AML-193 (cell line): ENCODE measurements at places on chromosomes 5 and 9.

GRCh38 chr9:84621811-84622210 is 47.7 kb upstream of the NTRK2 start:
- no peak for DNase-seq

GRCh38 chr5:78983601-78984438 is 1.3 kb downstream of the ARSB start:
- no peak for DNase-seq

DNA sequence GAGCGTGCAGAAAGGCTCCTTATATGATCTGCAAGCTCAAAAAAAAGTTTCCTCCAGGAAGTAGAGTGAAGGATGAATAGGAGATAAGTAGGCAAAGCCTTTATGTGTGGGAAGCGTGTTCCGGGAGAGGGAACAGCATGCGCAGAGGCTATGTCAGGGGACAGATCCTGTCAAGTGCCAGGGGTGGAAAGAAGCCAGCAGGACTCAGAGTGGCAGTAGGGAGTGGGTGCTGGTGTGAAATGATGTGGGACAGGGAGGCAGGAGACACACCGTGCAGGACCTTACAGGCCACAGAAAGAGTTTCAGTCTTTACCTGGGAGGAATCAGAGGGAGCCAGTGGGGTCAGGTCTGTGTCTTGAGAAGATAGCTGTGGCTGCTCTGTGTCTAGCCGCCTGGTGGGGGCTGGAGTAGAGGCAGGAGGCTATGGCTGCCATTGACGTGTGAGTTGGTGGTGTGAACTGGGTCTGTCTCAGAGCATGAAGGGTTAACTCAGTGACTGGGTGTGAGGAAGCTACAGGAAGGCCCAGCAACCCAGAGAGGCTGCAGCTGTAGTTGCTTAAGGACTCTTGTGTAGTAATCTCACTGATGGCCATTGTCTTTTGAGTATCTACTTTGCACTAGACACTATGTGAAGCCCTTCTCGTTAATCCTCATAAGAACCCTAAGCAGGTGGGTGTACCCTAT is 71.3 kb downstream of the PPARGC1B start:
- no peak for DNase-seq

GRCh38 chr9:127562279-127562796 is 49.7 kb upstream of the STXBP1 start:
- DNase-seq: no peak

GRCh38 chr9:75175395-75175794 is 87.1 kb downstream of the OSTF1 start:
- no peak for DNase-seq

DNA sequence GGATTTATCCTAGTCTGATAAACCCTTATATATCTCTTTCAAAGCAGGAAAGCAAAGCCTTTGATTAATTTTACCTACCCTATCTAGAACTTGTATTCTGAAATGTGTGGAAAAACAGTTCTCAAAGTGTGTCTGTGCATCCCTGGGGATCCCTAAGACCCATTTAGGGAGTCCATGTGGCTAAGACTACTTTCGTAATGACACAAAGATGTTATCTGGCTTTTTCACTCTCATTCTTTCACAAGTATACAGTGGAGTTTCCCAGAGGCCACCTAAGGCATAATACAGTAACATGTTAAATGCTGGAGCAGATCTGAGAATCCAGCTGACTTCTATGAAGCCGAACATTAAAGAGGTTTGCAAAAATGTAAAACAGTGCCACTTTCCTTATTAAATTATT is 54.3 kb upstream of the TNFSF15 start:
- no peak for DNase-seq

DNA sequence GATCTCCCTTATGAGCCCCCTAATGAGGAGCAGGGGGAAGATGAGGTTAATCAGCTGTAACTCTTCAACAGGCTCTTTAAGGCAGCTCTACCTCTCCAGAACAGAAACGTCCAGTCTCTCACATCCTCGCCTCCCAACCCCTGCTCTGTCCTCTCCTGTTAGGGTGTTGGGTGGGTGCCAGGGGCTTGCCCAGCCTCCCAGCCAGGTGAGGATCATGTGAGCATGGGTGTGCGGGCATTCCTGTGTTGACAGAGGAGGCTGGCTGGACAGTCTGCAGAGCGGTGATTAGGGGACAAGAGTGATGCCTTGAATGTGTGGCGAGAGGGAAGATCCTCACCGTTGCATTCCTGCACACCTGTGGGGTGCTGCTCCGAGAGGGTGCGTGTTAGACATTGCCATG is 51.7 kb downstream of the CCDC180 start:
- no peak for DNase-seq

GRCh38 chr5:140227046-140227445 is 52.1 kb downstream of the CYSTM1 start:
- DNase-seq: no peak

DNA sequence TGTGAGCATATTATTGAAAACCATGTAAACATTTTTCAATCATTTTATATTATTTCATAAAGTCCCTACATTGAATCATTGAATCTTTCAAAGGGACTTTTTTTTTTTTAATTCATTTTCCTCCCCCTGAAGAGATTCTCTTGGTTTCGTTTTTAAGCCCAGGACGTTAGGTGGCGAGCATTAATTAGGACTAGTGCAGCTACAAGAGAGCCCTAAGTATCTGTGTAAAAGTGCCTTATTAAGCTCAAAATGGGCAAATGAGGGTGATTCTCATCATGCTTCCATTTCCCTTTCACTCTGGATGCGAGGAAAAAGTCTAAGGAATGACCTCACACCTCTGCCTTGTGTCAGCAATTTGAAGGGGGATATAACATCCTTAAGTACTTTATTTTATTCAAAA is 517.9 kb upstream of the ITGA1 start:
- no peak for DNase-seq

GRCh38 chr9:88319936-88320747 is 68.1 kb upstream of the SPIN1 start:
- DNase-seq: no peak

DNA sequence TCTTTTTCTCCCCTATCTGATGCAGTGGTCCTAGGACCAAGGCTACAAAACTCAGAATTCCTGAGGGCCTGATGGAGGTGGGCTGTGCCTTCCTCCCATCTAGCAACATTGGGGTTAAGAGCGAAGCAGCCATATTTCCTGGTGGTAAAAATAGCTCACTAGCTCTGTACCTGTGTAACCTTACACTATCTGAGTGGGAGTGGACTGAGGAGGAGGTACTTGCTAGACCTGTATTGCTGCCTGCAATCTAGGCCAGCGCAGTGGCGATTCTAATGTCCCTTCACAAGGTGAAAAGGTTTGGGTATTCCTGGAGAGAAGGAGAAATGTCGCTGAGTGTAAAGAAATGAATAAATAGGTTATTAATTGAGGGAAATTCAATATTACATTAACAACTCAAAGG is 80.2 kb upstream of the LIFR start:
- DNase-seq: no peak

- no peak for DNase-seq
Observed at GRCh38 chr9:65432051-65432450, 147.0 kb upstream of the FOXD4L5 start.

DNA sequence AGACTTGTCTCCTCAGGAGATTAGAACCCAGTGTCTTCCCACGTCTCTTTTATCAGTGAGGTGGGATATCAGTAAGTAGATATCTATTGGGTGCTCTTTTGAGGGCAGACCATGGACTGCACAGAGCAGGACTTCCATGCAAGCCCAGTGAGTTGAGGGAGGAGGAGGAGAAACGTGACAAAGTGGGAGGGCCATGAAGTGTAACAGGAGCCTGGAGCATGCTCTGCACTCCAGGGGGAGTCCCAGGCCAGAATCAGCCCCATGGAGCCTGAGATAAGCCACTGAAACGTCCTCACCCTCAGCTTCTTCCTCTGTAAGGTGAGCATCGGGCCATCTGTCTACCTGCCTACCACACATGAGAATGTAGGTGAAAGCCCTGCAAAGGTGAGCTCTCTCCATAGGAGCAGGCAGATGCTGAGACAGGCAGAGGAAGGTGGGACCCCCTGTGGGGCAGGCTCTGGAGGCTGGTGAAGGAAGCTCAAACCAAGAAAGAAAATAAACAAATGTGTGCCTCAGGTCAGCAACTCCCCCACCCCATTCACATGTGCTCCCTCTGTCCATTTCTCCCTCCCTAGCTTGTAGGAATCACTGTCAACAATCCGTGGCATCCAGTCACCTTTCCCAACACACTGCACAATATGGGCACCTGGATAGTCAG is 87.4 kb downstream of the NRG2 start:
- no peak for DNase-seq

- peak; percentile 51 for DNase-seq
Observed at GRCh38 chr5:158233735-158234322, 374.9 kb upstream of the CLINT1 start.

DNA sequence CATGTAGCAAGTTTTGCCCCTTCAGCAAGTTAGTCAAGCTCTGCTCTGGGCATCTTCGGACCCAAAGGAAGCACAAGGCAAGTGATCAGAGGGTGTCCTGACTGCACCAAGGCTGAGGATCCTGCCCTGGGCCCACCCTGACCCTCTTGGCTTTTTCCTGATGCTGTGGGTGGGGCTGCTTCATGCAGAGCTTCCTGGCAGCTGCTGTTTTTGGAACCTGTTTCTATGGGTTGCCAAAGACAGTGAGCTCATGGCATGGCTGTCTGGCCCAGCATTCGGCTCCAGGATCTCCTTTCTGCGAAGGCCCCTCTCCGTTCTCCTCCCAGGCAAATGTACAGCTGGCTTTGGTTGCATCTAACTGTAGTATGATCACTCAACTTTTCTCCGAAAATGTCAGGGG is 497.9 kb downstream of the ARHGEF28 start:
- no peak for DNase-seq

DNA sequence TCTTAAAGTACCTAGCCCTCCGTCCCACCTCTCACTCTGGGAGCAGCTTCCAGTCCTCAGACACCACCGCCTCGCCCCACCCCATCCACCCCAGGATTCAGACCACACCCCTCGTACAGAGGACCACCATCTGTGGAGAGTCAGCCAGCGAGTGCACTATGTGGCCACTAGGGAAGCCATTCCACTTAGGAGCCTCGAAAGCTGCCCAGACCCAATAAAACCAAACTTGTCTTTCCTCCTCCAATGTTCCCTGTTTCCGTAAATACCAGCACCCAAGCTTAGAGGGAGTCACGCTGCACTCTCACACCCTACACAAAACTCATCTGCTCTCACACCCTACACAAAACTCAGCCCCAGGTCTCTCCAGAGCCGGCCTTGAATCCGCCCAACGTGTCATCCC is 1.9 kb downstream of the GCNT4 start:
- no peak for DNase-seq

- DNase-seq: no peak
Observed at GRCh38 chr5:14417276-14417730, 164.3 kb upstream of the OTULINL start.

DNA sequence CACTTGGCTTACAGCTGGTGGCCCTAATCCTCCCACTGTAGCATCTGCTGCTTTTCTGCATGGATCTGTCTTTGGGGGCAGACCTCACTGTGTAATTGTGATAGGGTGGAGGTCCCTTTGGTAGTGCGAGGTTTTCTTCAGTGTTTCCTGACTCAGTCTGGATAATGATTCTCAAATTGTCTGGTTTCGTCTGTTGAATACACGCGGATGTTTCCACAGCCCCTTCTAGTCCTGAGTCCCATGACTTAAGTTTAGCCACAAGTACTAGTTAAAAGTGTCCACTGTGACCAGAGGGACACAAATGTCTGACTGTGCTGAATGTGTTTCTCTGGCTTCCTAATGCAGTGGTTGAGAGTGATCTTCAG is 70.5 kb downstream of the LMNB1 start:
- DNase-seq: no peak

DNA sequence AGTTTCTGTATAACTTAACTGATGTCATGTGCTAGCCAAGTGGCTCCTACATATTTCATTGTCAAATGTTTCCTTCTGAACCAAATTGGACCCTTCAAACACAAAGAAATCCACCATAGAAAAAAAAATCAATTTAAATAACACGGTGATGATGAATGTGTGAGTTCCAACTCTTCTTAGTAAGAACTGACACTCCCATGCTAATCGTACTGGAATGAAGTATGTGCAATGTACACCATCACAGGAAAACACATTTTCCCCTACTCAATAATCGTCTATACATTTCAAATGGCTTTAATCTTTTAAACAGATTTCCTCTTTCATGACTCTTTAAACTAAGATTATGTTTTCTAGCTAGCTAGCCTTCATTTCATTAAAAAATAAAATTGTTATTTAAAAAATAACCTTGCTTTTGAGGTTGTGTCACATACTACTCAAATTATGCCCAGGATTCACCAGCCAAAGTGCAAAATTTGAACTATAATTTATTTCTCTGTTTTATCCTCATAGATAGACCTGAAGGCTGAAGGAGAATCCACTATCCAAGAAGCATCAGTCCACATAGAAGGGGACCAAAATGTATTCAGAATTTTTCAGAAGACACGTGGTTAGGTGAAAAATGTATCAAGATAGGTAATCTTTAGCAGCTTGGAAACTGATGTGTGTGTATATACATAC is 131.0 kb upstream of the ITGA1 start:
- DNase-seq: no peak

DNA sequence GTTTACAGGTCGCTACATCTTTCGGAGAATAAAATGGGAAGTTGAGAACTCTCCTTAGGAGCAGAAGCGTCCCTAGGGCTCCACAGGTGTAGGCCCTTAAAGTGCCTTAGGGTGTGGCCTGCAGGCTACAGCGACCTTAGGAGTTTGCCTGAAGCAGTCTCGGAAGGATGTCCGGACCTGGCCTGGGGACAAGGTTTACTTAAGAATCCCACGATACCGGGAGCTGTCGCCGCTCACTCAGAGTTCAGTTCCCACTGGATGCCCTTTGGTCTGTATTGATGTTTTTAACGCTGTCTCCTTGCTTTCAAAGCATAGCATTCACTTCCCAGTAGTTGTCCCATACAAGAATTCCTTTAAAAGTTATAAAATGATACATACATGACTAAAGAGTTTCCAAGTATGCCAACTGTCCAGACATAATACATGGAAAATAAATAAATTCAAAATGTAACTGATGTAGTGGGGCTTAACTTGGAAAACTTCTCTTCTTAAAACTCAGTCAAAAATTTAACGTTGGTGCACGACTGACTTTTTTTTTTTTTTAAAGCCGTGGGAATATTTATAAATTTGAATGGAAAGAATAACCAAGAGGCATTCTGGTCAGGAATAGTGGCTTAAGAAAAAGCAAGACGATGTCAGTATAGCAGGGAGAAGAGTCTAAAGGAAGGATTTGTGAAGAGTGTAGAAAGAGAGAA is 848 bp downstream of the RAD50 start:
- peak; percentile 9 for DNase-seq

DNA sequence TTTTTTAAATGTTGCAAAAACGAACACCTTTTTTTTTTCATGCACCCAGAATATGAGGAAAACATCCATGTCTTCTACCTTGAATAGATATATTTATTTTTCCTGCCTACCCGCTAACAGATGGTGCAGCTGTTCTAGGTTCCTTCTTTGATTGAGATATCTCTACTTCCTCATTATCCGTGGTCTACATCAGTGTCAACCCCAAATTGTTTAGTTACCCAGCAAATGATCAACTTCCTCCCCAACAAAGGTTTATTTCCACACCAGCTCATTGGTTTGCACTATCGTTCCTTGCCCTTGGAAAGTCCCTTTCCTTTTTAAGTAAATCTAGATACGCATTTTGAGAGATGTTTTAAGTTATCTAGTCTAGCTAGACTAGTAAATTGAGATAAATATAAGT is 166.4 kb downstream of the PRR16 start:
- DNase-seq: no peak
